ENCODE measurements at places on chromosomes 3 and 15.

- no peak for DNase-seq
Observed at GRCh38 chr3:23928524-23928923, 11.6 kb downstream of the RPL15 start.

DNA sequence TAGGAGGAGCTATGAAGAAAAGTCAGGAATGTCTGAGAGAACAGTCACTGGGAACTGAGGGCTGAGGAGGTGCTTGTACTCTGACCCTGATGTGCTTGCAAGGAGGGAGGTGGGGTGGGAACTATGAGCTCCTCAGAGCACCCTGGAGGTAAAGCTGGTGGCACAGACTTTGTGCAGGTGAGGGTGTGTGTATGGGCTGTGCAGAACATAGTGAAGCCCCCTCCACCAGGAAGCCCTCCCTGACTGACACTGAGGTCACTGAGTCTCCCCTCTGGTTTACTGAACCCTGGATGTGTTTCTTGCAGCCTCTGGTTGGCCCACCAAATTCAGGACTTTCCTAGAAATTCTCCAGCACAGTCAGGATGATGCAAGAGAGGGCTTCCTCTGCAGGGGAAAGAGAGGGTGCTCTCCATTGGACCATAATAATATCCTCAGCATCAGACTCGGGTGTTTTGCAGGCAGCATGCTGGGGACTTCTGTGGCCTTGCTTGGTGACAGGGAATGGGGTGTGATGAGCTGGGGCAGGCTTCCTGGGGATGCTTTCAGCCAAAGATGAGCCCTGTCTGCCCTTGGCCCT is 1.5 kb upstream of the ISLR start:
- no peak for DNase-seq

- no peak for DNase-seq
Observed at GRCh38 chr3:111961461-111962164, 17.2 kb upstream of the ABHD10 start.

DNA sequence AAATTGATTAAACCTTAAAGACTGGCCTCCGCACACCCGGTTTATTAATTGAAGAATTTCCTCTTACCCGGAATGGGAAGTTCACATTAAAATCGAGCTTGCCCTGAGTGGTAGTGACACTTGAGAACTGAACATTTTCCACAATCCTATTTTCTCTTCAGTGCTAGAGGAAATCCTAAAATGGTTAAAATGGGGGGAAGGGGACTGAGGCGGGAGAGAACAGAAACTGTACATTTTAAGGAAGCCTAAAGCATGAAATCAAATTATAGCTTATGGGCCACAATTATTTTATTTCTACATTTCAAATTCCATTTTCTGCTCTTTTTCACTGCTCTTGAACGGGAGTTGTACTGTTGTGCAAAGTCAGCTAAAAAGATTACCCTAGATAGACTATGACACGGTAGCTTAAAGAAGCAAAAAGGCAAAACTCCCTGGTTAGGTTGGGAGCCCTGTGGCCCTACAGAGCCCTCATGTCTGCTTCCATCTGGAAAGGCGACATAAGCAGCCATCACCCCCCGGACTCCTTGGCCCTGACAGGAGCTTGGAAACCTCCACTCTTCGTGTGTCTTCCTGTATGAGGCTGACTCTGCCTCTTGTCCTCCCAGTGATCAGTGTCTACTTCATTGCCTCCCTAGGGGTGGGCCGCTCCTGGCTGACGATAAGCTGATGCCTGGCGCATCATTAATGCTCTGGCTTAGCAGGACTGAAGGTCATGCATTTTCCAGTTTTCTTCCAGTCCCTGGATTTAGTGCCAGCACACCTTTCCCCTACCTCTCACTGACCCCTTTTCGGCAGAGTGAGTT is 79.3 kb downstream of the EEFSEC start:
- no peak for DNase-seq

DNA sequence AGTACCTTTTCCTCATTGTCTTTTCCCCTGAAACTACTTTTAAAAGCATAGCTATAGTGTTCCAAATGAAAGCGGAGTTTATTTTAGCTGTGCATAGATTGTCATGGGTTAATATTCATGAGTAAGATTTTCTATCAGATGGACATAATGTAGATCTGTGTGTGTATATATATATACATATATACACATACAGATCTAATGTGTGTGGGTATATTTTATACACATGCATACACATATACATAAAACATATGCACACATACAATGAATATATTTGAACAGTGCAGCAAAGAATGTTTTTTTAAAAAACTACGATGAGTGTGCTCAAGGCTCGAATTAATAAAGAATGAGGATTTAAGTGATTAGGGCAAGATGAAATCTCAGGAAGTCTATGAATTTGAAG is 328.3 kb upstream of the IL12A start:
- no peak for DNase-seq

- no peak for DNase-seq
Observed at GRCh38 chr3:69541711-69542088, 155.8 kb upstream of the FRMD4B start.

DNA sequence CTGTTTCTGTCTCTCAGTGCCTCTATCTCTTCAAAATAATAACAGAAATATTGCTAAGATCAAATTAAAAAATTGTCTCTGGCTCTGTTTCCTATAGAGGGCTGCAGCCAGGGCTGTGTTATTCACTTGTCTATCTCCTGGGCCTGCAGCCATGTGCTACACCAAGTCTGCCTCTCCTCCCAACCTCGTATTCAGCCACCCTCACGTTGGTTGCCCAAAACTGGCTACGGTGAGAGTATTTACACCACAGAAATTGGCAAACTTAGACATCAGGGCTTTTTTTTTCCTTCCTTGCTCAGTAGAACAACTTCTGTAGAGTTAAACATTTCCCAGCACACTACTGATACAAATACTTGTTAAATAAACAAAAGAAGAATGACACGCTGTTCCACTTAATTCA is 320.9 kb upstream of the ICE2 start:
- no peak for DNase-seq

- DNase-seq, result no peak
Observed at GRCh38 chr15:70752193-70752635, 11.1 kb downstream of the UACA start.

- no peak for DNase-seq
Observed at GRCh38 chr3:11162401-11163345, 8.4 kb downstream of the HRH1 start.

GRCh38 chr3:174397848-174398247 is 461.3 kb upstream of the NAALADL2 start:
- no peak for DNase-seq

DNA sequence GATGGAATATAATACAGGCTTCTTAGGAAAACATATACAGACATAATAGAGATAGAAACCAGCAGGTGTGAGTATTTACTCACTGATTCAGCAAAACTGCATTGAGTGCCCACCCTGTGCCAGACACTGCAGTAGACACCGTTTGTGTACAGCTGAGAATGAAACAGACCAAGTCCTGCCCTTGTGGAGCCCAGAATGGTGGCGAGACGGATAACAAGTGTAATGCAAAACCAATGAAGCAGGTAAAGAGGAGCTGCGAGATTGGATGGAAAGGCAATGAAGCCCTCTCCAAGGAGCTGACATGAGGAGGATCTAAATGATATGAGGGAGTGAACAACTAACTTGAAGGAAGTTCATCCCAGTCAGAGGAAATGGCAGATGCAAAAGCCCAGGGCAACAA is 256.4 kb downstream of the MEX3B start:
- DNase-seq, result no peak

DNA sequence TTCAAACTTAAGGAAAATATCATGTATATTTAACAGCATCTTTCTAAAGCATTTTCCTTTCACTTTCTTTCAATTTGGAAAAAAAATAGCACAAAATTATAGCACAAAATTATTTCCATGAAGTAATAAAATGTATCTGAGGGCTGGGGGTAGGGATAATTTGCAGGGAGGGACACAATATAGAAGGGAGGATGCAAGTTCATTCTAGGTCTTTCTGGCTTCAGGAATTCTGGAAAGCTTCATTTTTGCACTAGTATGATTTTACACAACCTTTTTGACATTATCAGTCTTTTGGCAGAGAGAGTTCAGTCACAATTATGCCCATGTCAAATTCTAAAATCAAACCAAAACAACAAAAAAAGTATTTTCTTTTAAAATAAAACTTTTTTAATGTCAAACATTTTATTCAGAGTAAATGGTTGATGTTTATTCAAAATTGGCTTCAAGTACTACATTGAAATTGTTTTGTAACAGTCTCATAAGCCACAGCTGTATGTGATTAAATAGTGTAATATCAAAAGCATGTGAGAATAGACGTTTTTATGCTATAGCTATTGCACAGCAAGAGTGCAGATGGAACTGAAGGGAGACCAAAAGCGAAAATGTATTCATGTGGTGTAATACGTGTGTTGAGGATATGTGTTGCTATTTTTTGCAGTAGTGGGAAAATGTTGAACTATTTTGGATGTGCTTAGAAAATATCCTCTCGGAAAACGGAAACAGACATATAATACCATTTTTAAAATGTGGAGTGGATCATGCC is 5.8 kb downstream of the RBMS3 start:
- DNase-seq, result no peak

DNA sequence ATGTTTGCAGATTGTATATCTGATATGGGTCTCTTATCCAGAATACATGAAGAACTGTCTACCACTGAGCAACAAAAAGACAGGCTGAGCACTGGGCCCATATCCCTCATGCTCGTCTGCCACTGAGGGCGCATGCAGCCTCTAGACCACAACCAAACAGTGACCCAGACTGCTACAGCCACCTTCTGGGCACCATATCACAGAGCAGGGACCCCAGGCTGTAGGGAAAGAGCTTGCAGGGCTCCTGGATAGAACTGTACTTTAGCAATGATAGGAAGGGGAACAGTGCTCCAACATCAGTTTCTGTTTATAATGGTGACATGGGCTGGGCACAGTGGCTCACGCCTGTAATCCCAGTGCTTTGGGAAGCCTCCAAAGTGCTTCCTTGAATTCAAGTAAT is 40.2 kb upstream of the TMEM87A start:
- no peak for DNase-seq

DNA sequence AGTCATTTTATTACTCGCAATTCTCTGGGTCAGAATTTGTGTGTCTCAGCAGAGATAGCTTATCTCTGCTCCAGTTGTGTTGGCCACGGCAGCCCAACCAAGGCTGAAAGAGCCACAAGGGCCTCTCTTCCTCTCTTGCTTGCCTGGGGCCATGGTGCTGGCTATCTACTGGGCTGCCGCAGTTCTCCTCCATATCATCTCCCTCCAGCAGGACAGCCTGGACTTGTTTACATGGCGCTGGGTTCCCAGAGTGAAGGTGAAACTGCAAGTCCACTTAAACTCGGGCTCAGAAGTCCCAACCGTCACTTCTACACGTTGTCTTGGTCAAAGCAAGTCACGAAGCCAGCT is 134.8 kb downstream of the UACA start:
- no peak for DNase-seq

- DNase-seq, result no peak
Observed at GRCh38 chr15:100764778-100765466, 114.7 kb upstream of the ALDH1A3 start.

GRCh38 chr15:83283138-83283812 is 1.2 kb downstream of the BNC1 start:
- no peak for DNase-seq

- no peak for DNase-seq
Observed at GRCh38 chr15:50181201-50181968, 611 bp upstream of the SLC27A2 start.

DNA sequence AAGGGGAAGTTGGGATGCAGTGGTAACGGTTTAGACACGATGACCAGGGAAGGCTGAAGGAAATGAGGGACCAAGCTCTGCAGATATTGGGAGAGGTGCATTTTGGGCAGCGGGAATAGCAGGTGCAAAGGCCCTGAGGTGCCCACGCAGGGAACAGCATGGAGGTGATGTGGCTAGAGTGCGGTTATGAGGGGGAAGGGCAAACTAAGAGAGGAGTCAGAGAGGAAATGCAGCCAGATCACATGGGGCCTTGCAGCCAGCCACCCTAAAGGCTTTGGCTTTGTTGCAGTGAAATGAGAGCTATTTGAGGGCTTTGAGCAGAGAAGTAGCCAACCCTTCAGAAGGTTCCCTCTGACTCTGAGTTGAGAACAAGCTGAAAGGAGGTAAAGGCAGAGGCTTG is 2.6 kb downstream of the SPATA12 start:
- no peak for DNase-seq

Data from activated CD8-positive, alpha-beta memory T cell treated with anti-CD3 and anti-CD28 coated beads for 1 hour (primary cell).